ENCODE measurements at places on chromosomes 7 and 10. TPM values are rescaled to one million over a fixed set of nuclear protein-coding genes. Genes with fewer than 3 reads are reported as not detected.
A peak's percentile ranks its signal among the peaks of the same experiment; 100 is the strongest.

DNA sequence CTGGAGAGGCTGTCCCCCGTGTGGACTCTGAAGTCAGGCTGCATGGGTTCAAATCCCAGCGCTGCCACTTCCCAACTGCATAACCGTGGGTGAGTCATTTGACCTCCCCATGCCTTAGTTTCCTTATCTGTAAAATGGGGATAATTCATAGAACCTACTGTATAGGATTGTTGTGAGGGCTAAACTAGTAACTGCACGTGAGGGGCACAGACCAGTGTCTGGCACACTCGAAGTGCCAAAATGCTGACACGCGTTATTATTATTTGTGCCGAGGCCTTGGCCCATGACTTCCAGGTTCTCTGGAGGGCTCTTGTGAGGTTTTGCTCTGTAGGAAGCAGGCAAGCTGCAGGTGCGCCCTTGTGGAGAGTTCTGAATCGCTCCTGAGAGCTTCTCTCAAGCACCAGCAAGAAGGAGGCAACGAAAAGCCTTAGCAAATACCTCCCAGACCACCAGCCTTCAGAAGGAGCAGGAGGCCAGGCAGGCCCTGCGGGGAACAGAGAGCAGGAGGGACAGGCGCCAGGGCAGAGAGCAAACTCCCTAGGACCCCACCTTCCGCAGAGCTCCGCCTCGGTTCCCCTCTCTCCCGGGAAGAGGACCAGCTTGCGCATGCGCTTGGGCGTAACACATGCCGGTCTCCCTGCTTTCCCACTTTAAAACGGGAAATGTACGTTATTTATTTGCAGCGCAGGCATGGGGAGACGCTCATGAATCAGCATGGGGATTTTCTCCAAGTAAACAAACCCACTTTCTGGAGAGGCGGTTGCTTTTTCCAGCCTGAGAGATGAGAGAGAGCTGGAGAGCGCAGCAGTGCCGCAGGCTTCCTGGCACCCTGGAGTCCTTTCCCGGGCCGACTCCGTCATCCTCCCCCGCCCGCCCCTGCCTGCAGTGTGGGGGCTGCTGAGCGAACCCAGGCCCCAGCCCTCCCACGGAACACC lies 39.6 kb downstream of the SORCS3 start:
- DNase-seq = peak; percentile 60

Gene CADPS2
- 76.7 TPM for total RNA-seq

DNA sequence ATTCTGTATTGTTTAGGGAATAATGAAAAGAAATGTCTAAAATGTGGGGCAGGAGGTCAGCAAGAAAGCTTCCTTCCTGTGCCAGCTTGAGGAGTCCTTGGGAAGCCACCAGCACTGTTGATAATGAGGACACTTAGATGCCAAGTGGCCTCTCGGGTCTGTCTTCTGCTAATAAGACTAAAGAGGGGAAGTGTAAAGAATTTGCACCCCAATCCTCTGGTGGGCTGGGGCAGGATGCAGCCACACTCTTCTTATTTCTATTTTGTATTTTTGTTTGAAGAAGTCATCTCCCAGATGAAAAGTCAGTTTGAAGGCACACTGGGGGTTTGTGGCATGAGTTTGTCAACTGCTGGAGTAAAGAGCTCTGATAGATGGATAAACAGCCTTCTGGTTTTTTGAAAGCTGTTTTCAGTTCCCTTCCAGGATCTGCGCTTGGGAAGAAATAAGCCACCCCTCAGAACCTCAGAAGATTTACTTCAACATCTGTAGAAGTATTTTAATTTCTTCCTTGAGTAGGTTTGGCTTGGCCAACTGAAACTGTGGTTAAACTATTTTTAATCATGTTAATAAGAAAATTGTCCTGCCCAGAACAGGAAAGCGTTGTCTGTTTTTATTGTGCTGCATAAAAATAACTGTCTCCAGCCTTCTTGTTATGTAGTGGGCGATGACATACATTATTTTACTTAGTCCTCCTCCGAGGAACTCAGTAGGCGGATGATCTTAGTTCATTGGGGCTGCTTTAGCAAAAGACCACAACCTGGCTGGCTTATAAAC lies 128.8 kb upstream of the GPR26 start:
- DNase-seq = no peak

- DNase-seq = no peak
These were observed 126.0 kb upstream of the WNT16 start for GRCh38 chr7:121202834-121203233.

Gene COL26A1
- total RNA-seq = 4.7 TPM

GRCh38 chr10:124217906-124218804 lies 124.8 kb upstream of the CHST15 start:
- no peak for DNase-seq
